Psoas muscle (tissue), 8 donors: ENCODE measurements at places on chromosomes 2 and 18.

DNA sequence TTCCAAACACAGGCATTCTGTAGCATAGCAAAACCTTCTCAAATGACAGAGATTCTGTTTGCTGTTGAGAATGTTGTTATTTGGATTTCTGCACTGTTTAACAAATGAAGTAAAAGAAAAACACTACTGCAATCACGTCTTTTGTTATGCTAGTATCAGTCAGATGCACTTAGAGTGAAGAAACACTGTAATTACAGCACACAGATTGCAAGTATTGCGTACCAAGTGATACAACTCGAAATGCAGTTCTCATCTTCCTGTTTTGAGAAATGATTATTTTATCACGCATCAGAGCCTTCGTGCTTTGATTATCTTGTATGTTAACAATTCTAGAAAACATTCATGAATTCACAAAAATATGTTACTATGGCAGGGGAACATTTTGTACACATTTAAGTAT lies 41.8 kb upstream of the KLF11 start:
- DNase-seq: no peak

DNA sequence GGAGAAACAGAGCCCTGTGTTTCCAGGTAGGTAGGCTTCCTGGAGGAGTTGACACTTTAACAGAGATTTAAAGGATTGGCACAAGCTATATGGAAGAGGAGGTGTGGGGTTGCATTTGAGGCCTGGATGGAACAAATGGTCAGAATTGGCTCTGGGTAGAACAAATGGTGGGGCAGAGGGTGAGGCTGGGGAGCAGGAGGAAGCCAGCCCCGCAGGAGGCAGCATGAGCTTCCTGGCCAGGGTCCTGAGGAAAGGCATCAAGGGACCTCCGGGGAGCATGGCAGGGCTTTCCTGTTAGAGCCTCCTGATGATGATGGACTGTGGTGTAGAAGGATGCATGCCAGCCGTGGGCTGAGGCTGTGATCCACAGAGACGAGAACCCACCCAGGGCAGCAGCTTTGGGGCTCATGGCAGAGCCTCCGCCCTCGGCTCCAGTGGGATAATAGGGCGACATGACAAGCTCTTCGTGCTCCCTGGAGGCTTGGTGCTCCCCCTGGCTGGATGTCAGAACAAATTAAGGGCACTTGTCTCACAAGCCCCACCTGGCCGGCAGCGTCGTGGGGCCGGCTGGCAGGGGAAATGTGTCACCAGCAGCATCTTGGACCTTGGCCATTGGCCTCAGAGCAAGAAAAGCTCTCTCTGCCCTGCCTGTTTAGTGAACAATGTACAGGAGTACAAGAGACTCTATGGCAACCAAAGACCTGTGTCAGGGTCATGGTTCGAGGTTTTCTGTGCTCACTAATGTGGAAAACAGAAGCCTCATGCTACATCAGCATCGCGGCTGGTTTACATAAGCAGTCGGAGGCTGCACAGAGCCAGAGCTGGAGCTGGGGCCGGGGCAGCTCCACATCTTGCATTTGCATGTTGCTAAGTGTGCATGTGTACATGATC lies 153.5 kb downstream of the MYCN start:
- no peak for DNase-seq

DNA sequence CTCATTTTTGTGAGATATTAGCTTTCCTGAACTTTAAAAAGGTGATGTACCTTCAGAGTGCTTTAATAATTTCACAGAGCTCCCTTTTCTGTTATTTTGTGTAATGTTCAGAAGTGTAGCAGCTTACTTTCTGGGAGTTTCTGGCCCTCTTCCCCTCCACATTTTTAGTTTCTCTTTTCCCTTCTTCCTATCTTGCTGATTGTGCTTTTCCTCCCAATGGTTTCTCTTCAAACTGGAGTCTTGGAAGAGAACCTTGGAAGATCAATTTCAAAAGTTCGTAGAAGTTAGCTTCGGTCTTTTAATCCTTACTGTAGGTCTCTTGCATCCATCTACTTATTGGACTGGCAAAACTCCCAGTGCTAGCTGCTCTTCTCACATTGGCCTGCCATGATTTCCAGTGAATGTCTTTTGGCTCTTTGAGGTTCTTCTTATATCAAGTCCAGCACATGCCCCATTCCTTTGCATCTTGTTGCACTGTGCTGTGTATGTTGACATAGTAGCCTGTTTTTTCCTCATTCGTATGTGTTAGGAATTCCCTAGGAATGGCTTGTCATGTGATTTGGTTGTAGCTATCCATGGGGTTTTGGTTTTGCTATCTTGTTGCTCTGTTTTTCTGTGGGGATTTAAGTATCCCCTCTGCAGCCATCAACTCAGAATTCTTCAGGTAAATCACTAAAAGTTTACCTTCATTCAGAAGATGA lies 7.8 kb downstream of the CCNT2 start:
- DNase-seq: no peak

DNA sequence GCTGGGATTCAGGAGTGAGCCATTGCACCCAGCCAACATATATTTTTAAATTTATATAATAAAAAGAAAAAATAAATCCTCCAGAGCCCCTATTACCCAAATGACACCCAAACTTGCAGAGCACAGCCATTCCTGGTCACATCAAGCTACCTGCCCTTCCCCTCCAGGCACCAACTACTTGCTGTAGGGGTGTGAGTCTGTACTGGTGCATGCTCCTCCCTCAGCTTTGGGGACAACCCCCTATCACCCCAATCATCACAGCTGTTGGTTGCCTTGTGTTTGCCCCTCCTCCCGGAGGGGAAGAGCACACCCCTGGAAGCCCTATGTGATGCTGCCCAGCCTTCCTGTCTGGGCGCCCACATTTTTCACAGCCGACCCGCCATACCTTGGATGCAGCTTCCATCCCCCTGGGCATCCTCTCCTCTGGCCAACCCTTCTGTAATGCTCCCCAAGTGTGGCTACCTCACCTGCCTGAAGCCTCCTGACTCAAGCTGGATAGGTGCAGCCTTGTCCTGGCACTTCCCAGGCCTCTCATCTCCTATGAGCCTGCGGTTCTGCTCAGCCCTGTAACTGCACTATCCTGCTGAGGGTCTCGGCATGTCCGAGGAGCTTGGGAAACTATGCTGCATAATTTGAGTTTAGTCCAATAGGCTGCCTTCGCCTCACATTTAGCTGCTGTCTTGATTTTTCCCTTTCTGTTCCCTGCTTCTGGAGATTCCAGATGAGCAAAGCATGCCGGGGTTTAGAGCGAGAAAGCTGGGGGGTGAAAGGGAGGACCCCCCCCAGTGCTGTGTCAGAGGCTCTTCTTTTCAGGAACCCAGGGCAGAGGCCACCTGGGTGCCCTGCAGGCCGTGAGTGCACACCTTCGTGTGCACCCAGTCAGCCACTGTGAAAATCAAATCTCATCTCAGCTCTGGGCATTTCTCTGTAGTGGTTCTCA lies 27.2 kb downstream of the CHST10 start:
- no peak for DNase-seq

DNA sequence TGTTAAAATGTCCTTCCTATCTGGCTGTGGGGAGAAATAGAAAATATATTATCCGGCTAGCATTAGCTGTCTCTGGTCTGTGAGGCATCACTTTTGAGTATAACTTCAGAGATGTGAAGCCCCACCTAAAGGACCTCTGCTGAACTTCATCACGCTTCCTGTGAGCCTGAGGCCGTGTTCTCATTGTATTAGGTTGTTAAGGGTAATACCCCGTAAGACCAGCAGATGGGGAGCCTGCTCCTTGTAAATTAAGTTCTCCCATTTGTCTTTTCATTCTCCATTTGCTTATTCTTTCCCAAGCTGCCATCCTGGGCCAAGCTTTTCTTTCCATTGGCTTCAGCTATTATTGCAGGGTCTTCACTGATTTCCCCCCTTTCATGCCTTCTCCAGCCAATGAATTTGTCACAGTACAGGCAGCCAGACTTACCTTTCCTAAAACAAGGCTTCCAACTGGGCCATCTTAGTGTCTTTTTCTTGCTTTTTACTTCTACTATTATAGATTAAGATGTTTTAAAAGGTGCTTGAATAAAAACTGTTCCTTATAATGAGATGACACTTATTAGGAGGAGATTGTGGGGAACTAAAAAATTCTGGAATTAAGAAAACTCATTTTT lies 12.4 kb downstream of the NIF3L1 start:
- no peak for DNase-seq

DNA sequence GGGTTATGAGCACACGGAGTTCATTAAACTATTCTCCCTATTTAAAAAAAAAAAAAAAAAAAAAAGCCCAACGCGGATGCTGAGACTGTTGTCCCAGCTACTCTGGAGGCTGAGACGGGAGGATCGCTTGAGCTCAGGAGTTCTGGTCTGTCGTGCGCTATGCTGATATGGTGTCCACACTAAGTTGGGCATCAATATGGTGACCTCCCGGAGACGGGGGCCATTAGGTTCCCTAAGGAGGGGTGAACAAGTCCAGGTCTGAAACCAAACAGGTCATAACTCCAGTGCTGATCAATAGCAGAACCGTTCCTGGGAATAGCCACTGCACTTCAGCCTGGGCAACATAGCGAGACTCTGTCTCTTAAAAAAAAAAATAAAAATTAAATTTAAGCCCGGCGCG lies 12.9 kb upstream of the ANKRD53 start:
- DNase-seq: no peak

DNA sequence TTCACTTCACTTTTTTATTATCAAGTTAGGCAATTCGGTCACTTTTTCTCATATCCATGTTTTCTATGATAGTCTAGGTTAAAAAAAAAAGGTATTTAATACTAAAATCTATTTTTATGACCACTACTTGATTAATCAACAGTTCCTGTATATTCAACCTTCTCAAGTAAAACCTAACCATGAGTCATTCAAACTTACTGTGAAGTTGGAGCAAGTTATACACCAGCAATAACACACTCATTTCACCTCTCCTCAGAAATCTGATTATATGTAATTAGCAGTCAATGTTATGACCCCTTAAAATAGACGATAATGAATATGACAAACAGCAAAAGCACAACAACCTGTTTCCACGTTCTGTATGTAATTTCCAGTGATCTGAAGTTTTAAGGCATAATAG lies 35.0 kb upstream of the ADAM17 start:
- DNase-seq: no peak

GRCh38 chr2:222950638-222951285 lies 89.9 kb downstream of the ACSL3 start:
- no peak for DNase-seq

GRCh38 chr2:1744446-1745170 lies at the start of gene PXDN:
PXDN (minus strand) TSS chr2:1744515; CDS start chr2:1744455, 60 bp downstream.
- DNase-seq: peak; percentile 79

DNA sequence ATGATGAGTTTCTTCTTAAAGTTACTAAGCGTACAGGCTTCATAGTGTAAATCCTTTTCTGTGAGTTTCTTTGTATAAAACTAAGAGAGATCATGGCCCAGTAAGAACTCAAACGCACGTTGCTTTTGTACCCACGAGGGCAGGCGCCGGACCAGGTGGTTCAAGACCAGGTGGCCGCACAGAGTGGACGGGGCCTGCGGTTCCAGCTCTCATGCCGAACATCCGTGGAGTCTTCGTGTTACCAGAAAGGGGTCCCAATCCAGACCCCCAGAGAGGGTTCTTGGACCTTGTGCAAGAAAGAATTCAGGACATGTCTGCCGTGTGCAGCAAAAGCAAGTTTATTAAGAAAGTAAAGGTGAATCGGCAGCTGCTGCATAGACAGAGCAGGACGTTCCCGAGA lies 53.0 kb downstream of the KCNG2 start:
- DNase-seq: no peak

DNA sequence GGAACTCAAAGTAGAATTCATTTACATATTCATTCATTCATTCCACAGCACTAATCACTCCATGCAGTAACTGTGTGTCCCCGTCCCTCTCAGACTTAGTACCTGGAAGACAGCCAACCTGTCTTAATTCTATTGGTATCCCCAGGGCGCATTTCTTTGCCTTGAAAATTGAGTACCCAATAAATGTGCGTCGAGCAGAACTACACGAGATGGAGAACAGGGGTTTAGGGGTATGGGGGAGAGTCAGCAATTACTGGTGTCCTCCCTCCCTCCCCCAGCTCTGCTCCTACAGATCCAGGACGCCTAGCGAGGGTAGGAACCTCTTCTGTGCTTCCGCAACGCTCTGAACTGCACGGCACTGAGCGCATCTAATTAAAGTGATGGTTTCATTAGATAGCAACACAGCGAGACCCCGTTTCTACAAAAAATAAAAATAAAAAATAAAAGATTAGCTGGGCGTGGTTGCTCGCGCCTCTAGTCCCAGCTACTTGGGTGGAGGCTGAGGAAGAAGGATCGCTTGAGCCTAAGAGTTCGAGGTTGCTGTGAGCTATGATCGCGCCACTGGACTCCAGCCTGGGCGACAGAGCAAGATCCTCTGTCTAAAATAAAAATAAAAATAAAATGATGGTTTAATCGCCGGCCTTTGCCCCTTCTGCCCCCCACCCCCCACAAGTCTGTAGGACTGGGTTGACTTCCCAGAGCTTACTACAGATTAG lies 614 bp upstream of the FKBP1B start:
- no peak for DNase-seq

- DNase-seq: no peak
Observed at GRCh38 chr18:38250971-38251370, 685.4 kb upstream of the CELF4 start.

GRCh38 chr2:46967990-46968647 lies 52.5 kb upstream of the MCFD2 start:
- peak; percentile 89 for DNase-seq

GRCh38 chr2:3778851-3779495 lies 75.6 kb downstream of the DCDC2C start:
- no peak for DNase-seq

- no peak for DNase-seq
Observed at GRCh38 chr2:100820273-100820522, 259 bp downstream of the NPAS2 start.

- no peak for DNase-seq
Observed at GRCh38 chr18:48472610-48473009, 63.4 kb upstream of the ZBTB7C start.

DNA sequence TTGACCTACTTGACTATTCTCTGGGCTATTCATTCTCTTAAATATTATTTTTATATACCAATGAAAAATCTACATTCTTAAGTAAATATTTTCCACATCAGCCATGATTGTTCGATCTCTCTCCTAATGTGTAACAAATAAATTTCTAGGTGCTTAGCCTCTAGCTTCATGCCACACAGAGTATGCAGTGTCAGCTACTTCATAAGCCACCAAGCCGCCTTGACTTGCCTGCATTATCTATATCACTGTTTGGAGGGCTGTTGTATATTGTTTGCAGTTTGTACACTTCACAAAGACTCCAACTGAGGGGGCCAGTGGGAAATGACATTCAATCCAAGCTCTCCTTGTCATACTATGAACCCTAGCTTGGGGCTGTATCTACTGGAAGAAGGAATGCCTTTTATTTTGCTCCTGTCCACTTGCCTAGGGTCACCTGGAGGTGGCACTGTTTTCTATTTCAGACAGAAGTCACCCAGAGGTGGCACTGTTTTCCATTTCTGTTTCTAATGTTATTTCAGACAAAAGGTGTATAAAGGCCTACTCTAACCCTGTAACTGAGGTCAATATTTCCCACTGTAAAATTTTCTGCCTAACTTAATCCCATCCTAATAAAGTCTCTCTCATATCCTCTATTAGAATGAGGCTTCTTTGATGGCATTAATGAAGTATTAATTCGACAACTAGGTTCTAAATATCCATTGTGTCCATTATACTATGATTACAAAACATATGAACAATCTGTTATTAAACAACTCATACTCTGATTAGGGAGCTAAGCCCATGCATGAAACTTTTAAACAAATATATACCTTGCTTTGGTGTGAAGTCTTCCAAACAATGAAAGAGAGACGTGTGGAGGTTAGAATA lies 36.4 kb downstream of the COL5A2 start:
- DNase-seq: no peak
